ENCODE measurements at places on chromosomes 1 and 21. TPM values are rescaled to one million over a fixed set of nuclear protein-coding genes. Genes with fewer than 3 reads are reported as not detected.

Gene SH3D21
- 4.7 TPM for total RNA-seq

Gene TMEM200B
- total RNA-seq, result 22.8 TPM

Gene RCSD1
- total RNA-seq, result 0.87 TPM

Gene FAM3B
- total RNA-seq, result not detected

Gene TMEM50A
- 129 TPM for total RNA-seq

Gene NR1I3
- total RNA-seq, result not detected

Gene DRAXIN
- total RNA-seq, result 0.17 TPM

Gene BOLA1
- total RNA-seq, result 12.2 TPM

Gene GRHL3
- not detected for total RNA-seq

Gene MTF1
- total RNA-seq, result 4.0 TPM

Gene PLA2G2D
- total RNA-seq, result not detected

Gene MFAP2
- total RNA-seq, result 16.9 TPM

Gene GBP6
- 0.15 TPM for total RNA-seq

Gene C1QTNF12
- total RNA-seq, result 5.1 TPM

Gene LEFTY2
- total RNA-seq, result not detected

Gene ALG14
- total RNA-seq, result 2.8 TPM

Gene HMCN1
- 7.4 TPM for total RNA-seq

Gene LMX1A
- not detected for total RNA-seq

Gene SPRR1B
- total RNA-seq, result not detected

Gene CALML6
- total RNA-seq, result 0.15 TPM

Gene LAD1
- not detected for total RNA-seq

Gene SLC19A1
- total RNA-seq, result 3.5 TPM

Gene RNF2
- total RNA-seq, result 32.3 TPM

Gene DNALI1
- total RNA-seq, result 5.5 TPM

Gene CYYR1
- total RNA-seq, result 0.15 TPM

Gene TMEM52
- 0.15 TPM for total RNA-seq

Gene HSPA6
- total RNA-seq, result 6.5 TPM

Gene DISP1
- total RNA-seq, result 11.6 TPM

Gene C1orf141
- not detected for total RNA-seq

Gene SDHB
- 97.8 TPM for total RNA-seq

Gene CATSPERE
- 0.44 TPM for total RNA-seq

Gene FASLG
- total RNA-seq, result not detected

Gene TRIM45
- 7.3 TPM for total RNA-seq

Gene FAM43B
- total RNA-seq, result 0.33 TPM

Gene HLCS
- total RNA-seq, result 42.2 TPM

Gene RAD54L
- 0.50 TPM for total RNA-seq

Gene AIDA
- 93.8 TPM for total RNA-seq

Gene PRMT6
- 16.7 TPM for total RNA-seq

Gene KIF14
- total RNA-seq, result 16.0 TPM

Gene PADI3
- total RNA-seq, result not detected

All from smooth muscle cell of trachea (primary cell).